CD4-positive, alpha-beta T cell treated with Interleukin-10 for 1 hour (primary cell): ENCODE measurements at places on chromosomes 11 and 22.

DNA sequence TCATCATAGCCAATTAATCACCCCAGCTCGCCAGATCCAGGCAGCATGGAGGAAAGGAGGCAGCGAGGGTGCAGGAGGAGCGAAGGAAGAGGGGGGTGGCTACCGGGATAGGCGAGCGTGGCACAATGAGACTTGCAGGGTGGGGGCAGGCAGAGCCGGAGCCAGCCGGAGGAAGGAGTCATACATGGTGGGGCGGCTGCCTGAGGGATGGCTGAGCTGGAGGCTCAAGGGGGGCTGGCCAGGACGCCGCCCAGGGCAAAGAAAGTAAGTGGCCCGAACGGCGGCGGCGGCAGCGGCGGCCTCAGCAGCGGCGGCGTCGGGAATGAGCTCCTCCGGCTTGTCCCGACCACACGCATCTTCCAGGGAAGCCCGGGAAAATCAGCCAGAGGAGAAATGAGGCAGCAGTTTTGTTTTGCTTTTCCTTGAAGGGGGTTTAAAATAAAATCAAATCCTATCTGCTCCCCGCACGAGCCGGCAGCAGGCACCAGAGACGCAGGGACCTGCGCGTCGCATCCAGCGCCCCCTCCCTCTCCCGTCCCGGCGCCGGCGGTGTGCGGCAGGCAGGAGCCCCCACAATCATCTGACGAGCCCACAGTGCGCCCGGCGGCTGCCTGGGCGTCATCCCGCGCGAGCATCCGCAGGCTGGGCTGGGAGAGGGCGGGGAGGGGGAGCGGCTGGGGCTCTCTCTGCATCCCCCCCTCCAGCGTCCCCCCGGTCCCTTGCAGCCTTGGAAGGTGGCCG, 263.6 kb downstream of the CTTN start:
- no peak for DNase-seq

DNA sequence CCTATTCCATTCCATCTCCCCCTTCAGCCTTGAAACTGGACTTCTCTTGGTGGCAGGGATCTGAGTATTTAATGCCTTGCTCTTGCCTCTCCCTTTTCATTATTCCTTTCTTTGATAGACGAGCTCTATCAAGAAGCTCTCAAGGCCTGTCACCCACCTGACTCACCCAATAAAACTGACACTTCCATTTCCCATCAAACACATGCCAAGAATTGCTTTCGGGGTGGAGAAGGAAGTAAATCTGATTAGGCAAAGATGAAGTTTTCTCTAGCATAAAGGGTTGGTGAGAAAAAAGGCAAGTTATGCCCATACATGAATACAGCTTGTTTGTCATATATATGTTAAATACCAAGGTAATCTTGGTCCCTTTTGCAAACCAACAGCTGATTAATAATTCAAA, 34.9 kb upstream of the MYEOV start:
- DNase-seq: no peak

DNA sequence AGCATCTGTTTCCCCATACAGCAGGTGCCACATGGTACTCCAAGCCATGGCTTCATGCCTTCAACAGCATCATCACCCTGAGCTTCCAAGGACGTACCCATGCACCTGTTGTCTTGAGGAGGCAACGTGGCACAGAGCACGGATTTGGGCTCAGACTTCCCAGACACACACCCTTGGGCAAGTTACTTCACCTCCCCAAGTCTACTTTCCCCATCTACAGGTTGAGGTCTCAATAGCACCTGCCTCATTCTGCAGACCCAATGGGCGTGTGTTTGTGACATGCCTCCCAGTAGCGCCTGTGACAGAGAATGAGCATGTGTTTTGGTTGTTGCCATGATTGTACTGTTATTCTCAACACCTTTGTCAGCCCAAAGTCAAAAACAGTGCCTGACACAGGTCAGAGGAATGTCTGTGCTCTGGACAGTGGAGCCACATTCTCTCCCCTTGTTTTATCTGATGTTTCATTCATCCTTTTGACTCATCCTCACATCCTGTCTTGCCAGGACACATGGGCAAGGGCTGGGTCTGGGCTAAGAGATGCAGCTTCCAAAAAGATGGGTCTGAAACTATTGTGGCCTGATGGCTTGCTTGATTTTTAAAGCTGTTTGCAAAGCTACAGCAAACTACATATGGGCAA, 53.4 kb upstream of the CCND1 start:
- DNase-seq: no peak

GRCh38 chr11:118306556-118306955, 2.0 kb downstream of the CD3E start:
- no peak for DNase-seq

- no peak for DNase-seq
Observed at GRCh38 chr22:40310081-40310767, 36.1 kb upstream of the ADSL start.

- no peak for DNase-seq
Observed at GRCh38 chr11:75800136-75800675, 14.8 kb upstream of the UVRAG start.

- peak; percentile 18 for DNase-seq
Observed at GRCh38 chr22:40058265-40058664, 63.5 kb downstream of the FAM83F start.

GRCh38 chr11:69249311-69250185, 44.4 kb upstream of the MYEOV start:
- DNase-seq: no peak

DNA sequence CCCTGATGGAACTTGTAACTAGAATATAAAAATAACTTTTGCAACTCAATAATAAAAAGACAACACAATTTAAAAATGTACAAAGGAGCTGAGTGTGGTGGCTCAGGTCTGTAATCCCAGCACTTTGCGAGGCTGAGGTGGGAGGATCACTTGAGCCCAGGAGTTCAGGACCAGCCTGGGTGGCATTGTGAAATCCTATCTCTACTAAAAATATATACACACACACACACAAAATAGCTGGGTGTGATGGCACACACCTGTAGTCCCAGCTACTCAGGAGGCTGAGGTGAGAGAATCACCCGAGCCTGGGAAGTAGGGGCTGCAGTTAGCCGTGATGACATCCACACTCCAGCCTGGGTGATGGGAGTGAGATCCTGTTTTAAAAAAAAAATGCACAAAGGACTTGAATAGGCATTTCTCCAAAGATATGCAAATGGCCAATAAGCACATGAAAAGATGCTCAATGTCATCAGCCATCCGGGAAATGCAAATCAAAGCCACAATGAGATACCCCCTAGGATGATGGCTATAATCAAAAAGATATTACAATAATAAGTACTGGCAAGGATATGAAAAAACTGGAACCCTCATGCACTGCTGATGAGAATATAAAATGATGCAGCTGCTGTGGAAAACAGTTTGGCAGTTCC, 59.8 kb upstream of the SEPTIN5 start:
- no peak for DNase-seq
